ENCODE measurements at places on chromosomes 6 and 20.

- DNase-seq: peak; percentile 61
These were observed 210.1 kb upstream of the HDDC2 start for GRCh38 chr6:125511809-125512396.

DNA sequence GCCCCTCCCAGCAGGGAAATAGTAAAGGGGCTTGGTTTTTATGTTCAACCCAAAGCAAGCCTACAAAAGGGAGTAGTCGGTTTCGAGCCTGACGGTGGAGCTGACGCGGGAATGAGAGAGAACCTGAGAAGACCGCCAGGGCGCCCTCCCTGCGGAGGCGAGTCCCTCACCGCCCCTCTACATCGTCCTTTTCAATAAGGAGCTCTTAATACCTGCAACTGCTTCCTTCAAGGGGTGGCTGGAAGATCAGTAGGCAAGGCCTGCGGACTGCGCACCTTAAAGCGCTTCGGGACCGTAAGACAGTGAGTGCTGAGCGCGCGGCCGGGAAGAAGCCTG is 709 bp upstream of the ZNF76 start:
- DNase-seq: peak; percentile 60

- no peak for DNase-seq
These were observed 46.3 kb downstream of the FAM209B start for GRCh38 chr20:56579301-56579710.

- DNase-seq: no peak
These were observed 64.5 kb upstream of the BMP6 start for GRCh38 chr6:7661364-7661763.

DNA sequence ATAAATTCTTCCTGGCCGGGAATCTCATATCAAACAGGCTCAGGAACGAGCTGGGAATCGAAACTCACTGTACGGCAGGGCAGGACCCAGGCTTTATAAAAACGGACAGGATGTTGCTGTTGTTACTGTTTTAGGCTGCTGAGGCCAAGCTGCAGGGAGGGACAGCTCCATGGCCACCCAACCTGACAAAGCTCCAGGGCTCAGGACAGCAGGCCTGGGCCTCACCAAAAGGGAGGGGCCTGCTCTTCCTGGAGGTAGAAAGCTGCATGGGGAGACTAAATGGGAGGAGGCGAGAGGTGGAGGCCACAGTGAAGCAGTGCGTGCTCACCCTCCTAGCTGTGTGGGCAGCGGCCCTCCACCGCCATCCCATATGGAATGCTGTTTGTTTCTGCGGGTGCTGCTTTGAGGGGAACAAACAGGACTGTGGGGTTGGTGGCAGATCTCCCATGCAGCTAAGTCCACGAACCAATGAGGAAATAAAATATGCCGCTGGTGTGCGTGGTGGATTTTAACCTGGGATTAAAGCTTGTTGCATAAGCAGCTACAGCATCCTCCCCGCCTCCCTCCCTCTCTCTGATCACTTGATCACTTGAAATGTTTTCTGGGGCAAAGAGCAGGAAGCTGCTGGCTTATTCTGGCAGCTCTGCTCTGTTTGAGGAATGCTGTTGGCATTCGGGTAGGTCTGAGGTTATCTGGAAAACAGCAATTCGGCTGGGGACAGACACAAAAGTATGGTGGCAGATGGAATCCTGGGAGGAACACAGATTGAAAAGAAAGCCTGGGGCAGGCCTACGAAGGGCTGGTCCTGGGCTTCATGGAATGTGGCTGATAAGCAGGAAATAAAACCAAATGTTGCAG is 2.4 kb upstream of the ZMYND8 start:
- peak; percentile 98 for DNase-seq

GRCh38 chr20:63964412-63964811 is 5.3 kb downstream of the ZNF512B start:
- no peak for DNase-seq

DNA sequence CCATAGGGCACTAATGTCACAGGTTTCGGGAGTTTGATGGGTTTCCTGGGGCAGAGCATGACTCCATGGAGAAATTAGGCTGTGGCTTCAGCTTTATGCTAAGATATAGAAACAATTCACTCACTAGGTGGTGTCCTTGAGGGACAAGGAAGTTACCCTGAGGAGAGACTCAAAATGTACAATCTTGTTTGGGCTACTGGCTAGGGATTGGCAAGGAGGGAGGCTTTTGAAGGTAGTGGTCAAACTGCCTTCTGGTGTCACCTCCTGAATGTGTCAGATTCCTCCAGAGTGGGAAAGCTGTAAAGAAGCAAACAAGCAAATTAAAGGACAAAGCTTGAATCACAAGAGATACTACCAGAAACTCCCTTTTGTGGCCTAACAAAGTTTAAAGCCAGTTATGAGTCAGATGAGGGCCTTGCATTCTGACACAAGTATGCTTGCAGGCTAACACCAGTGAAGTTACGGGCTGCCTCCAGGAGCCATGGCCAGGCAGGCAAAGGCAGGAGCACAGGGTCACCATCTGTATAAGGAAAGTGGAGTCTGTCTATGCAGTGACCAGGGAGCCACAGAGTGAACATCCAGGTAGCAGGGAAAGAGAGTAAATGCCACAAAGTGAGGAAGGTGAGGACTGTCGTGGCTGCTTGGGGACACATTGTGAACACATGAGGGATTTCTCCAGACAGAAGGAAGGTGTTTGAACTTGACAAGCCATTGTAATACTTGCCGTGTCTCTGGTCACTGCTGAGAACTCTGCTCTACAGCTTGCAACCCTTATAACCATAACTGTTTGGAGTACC is 107.7 kb upstream of the DTNBP1 start:
- no peak for DNase-seq

- DNase-seq: no peak
These were observed at the start of gene TTBK1 for GRCh38 chr6:43242908-43243663. TTBK1 (plus strand) TSS chr6:43243481; CDS start chr6:43246661, 3,180 bp downstream.

- peak; percentile 21 for DNase-seq
These were observed 56.0 kb downstream of the SASH1 start for GRCh38 chr6:148398678-148399077.
